ENCODE measurements at places on chromosomes 5 and 9. TPM values are rescaled to one million over a fixed set of nuclear protein-coding genes. Genes with fewer than 3 reads are reported as not detected.

NR3C1 gene
- 40.0 TPM for total RNA-seq

PCDHGA10 gene
- total RNA-seq = 5.1 TPM

GM2A gene
- 17.9 TPM for total RNA-seq

FCN2 gene
- not detected for total RNA-seq

FAM193B gene
- 7.3 TPM for total RNA-seq

IL5 gene
- not detected for total RNA-seq

FAM53C gene
- total RNA-seq = 26.2 TPM

ZSWIM6 gene
- 11.6 TPM for total RNA-seq

ANKDD1B gene
- 2.8 TPM for total RNA-seq

CDX1 gene
- total RNA-seq = not detected

IFNA21 gene
- not detected for total RNA-seq

ECM2 gene
- not detected for total RNA-seq

GPR151 gene
- total RNA-seq = not detected

CTNND2 gene
- not detected for total RNA-seq

FGF1 gene
- 0.15 TPM for total RNA-seq

Measured in renal cortical epithelial cell (primary cell).